ENCODE measurements at places on chromosomes 5 and 9.

- DNase-seq = no peak
These were observed 186.5 kb downstream of the LURAP1L start for GRCh38 chr9:12961276-12961809.

DNA sequence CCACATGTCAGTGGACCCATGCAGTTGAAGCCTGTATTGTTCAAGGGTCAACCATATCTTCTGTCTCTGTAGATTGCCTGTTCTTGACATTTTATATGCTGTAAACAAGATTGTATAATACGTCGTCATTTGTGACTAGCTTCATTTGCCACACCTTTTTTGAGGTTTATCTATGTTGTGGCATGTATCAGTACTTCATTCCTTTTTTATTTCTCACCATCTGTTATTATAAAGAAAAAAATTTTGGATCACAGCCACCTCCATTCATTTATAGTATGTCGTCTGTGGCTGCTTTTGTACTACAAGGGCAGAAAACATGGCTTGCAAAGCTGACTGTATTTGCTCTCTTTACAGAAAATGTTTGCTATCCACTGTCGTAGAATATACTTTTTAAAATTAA lies 72.4 kb downstream of the TEK start:
- DNase-seq = no peak

- no peak for DNase-seq
These were observed 55.1 kb downstream of the C9orf152 start for GRCh38 chr9:110152704-110153374.

DNA sequence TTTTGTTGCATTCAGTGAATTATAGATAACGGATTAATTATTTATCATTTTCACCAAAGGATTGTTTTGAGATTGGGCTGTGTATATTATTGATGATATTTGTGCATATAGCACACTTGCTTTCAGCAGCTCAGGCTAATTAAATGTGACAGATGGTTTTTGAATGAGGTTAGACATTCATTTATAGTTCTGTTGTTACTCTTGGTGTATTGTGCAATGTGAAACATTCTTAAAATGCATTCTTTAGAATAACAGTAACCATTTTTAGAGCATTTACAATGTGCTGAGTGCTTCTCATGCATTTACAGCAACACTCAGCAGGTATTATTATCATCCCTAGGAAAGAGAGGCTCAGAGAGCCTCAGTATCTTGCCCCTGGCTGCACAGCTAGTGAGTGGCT lies 23.8 kb downstream of the NANS start:
- DNase-seq = no peak

DNA sequence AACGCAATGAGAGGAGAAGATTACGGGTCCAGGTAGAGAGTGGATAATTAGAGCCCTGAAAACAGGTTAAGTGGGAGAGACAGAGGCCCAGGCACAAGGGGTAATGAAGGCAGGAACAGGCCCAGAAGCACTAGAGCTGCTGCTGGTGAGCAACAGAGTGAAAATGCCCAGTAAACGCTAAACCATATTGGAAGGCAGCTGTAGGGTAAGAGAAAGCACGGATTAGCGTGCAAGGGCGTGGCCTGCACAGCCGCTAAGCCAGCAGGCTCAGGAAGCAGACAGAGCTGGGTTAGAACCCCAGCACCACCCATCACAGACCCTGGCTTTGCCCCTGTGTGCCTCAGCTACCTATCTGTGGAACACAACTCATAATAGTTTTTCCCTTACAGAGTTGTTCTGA lies 93.2 kb downstream of the PAX5 start:
- DNase-seq = no peak

GRCh38 chr9:1683951-1684350 lies 331.2 kb upstream of the SMARCA2 start:
- no peak for DNase-seq

DNA sequence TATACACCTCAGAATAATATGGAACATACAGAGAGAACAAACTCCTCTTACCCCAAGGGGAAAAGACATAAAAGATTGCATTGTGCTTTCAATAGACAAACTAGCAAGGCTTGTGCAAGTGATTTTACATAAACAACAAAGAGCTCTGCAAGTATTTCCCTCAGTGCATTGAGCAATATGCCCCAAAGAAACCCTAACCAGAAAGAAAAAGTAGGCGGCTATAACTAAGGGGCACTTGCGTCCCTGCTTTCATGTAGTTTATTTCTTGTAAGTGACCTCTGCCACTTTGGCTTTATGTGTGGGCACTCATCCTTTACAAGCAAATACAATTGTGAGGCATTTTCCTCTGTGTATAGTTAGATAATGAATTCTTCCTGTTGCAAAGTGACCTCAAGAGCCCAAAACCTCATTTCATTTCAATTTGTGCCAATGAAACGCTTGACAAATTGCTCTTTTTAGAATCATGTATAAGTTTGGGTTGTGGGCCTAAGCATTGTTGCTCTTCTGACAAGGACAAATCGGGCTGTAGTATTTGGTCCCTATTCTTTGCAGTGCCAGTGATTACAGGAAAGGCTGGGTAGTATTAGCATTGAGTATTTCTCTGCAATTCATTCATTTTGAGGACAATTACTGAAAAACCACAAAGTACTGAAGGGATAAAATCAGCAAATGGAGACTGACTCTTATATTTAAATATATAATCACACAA lies 282.2 kb downstream of the DTWD2 start:
- no peak for DNase-seq

- no peak for DNase-seq
These were observed 358.2 kb downstream of the BNC2 start for GRCh38 chr9:16512281-16512680.

GRCh38 chr5:59340637-59341036 lies 552.9 kb downstream of the PDE4D start:
- DNase-seq = no peak

DNA sequence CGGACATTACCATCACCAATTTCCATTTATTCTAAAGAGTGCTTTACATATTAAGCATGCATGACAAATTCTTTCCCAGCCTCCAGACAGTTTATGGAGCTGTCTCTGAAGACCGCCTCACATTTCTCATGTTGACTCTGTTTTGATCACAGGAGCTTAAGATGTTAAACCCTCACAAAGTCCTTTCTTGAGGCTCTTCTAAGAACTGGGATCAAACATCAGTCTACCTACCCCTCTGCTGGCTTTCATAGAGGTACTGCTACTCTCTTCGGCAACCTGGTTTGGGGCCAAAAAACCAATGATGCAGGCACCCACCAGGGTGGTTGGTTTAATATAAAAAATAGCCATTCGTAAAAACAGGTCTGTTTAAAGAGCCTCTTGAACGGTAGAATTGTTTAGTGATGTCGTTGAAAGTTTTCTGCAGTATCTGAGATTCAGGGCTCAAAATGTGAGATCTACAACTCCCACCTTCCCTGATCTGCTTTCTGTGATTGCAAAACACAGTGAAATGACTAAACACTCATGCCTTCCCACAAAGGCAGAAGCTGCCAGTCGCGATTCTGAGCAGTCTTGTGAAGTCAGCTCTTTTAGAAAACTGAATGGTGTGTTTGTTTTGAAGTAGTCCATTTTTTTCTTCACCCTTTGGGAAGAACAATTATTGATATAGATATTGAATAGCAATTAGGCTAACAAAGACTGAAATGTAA lies 3.5 kb downstream of the RXFP3 start:
- DNase-seq = no peak

DNA sequence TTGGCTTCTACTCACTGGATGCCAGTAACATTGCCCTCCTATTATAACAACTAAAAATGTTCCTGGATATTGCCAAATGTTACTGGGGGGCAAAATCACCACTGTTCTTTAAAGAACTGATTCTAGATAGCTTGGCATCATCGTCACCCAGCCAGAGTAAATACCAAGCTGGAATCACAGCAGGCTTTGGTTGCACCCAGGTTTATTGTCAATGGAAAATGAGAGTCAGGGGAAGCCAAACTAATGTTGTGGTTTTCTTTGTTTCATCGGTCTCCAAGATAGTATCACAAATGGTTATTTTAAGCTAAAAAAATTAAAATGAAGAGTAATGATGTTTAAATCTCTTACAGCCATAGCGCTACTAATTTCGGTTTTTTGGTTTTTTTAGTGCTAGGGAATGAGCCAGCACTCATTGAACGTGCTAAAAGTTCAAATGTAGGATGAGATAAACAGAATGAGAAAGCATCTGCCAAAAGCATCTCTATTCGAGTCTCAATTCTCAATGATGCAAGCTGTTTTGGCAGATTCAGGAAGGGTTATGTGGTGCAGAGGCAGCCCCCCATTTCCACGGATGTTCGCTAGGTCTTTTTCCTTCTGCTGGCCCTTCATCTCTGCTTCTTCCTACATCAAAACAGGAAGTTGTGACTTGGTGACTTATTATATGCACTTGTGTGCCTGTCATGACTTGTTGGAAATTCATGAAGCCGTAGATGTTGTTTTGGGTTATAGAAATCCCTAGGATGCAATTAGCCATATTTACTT lies 558.0 kb downstream of the EBF1 start:
- DNase-seq = no peak

DNA sequence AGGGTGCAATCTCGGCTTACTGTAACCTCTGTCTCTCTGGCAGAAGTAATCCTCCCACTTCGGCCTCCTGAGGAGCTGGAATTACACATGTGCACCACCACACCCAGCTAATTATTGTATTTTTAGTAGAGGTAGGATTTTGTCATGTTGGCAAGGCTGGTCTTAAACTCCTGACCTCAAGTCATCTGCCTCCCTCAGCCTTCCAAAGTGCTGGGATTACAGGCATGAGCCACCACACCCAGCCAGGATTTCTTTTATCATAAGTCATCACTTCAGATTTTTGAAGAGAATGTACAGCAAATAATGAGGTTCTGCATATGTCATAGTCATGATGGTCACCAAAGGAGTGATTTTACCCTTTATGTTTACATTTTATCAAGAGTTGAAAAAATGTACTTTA lies 108.1 kb downstream of the GCNT1 start:
- DNase-seq = no peak

GRCh38 chr9:5799314-5799713 lies 33.6 kb downstream of the ERMP1 start:
- no peak for DNase-seq

GRCh38 chr9:129615407-129616285 lies 5.3 kb downstream of the C9orf50 start:
- DNase-seq = no peak

- no peak for DNase-seq
These were observed 142.8 kb downstream of the RASEF start for GRCh38 chr9:82920154-82920553.

GRCh38 chr9:16257604-16258003 lies 612.9 kb downstream of the BNC2 start:
- DNase-seq = no peak

DNA sequence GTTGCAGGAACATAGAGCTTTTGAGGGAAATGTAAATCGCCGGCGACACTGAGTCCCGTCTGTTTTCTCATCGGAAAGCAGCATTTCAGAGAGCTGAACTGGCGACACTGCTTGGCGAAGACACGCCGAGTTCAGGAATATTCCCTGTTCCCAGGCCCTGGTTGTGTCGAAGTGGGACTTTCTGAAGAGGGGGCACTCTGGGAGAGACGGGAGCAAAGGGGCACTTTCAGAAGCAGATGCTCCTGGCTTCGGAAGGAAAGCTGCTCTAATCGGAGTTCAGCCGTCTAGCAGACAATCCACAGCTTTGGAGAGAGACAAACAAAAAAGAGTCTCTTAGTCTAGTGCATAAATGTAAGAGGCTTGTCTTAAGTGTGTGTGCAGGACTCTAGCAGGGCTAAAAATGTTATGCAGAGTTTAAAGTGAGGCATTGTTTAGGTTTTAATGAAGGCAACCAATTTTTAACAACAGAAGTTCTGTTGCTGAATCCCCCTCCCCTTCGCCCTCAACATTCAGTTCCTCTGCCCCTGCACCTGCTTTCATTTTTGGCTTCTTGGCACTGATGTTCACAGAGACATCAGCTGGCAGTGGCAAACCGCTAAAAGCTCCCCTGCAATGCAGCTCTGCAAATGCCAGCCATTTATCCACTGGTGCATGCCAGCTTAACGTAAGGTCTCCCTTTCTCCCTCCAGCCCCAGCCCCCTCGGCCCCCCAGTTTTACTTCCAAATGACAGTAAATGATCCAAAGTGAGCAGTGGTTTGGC lies 289.5 kb upstream of the MPDZ start:
- DNase-seq = no peak

- DNase-seq = no peak
These were observed 41.9 kb downstream of the SLC22A5 start for GRCh38 chr5:132411304-132412013.

GRCh38 chr5:98204798-98205197 lies 568.7 kb upstream of the RGMB start:
- DNase-seq = no peak

- DNase-seq = no peak
These were observed 11.1 kb downstream of the BRD9 start for GRCh38 chr5:881551-881935.

GRCh38 chr9:78874061-78874460 lies 577.1 kb downstream of the PSAT1 start:
- DNase-seq = no peak

DNA sequence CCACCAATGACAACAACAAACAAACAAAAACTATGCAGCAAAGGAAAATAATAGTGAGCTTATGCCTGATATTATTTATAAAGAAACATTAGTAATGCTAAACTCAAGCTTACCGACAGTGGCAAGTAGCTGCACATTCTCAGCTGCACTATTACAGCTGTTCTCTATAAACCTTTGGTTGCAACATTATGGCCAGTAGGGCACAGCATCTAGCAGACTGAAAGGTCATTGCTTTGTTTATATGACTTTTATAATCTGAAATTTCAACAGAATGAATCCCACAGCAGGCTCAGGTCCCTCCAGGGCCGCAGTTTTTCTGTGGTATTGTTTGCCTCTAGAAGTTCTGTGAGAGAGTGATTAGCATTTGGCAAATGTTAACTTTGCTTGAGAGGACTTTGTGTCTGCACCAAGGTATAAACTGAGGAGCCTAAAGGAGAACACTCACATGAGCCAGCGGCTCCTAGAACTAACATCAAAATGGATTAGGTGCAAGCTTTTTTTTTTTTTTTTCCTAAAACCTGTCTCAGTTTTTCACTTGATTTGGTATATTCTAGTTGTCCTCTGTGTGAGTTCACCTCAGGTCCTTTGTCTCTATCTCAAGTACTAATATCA lies 58.3 kb downstream of the IZUMO3 start:
- no peak for DNase-seq

DNA sequence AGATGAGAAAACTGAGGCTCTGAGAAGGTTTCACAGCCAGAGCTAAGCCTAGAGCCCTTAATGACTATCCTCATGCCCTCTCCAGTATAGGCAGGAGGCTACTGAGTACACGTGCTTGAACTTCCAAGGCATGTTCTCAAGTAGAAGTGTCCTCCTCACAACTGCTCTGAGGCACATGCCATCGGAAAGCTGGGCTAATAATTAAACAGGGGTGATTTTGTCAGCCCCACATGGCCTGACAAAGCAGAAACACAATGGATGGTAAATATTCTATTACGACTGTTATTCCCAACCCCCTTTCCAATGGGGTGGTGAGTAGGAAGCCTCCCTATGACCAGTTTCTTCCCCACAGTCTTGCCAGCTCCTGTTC lies 34.3 kb downstream of the KCNIP1 start:
- no peak for DNase-seq

GRCh38 chr9:93143830-93144530 lies 9.9 kb upstream of the NINJ1 start:
- no peak for DNase-seq

Data from stimulated activated CD8-positive, alpha-beta memory T cell treated with anti-CD3 and anti-CD28 coated beads, Interleukin-4, amount 100 ng/mL, for 1 hour (primary cell).